Activated CD8-positive, alpha-beta memory T cell treated with anti-CD3 and anti-CD28 coated beads for 24 hours (primary cell): ENCODE measurements at places on chromosomes 5 and 9.

DNA sequence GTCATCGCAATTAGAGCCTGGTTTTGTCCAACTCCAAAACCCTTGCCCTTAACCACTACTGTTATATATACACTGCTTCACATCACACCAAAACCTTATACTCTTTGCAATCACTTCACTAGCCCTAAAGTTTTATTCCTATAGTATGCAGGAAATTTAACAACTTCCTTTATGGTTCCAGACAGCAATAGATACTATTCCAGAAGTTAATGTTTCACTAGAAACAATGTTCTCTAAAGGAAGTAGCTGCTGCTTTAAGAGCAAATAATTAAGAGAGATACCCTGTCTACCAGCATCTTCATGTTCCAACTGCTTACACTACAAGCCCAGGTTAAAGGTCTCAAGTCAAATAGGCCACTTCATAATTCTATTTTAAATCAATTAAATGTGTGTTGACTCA lies 22.0 kb downstream of the FREM1 start:
- no peak for DNase-seq

DNA sequence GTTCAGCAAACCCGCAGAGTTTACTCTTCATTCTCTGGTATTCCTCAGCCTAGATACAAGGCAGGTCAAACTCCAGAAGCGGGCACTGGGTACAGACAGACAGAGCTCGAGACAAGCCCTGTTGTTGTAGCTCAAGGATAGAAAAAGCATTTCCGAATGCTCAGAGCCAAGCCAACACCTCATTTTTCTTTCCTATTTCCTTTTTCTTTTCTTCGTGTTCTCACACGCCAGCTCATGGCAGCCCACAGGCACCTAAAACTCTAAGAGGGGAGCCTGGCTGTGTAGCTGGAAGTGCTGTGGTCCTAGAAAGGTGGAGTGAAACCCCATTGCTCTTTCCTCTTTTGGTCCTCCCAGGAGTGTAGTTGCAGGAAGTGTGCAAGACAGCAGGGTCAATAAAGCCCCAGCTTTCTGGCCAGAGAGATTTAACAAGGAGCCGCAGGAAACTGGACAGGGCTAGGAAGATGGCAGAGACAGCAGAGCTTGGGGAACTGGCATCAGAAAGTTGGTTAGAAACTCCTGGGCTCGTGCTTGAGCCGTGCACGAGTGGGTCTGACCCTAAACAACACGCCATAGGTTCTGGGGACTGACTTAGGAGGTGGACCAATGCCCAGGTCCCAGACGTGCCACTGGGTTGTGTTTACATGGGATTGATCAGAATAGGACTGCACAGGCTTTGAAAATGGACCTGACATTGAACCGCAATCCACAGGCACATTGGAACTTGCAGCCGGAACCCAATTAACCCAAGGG lies 41.6 kb downstream of the ADAMTS2 start:
- no peak for DNase-seq

GRCh38 chr5:55407984-55408383 lies 100.2 kb downstream of the MTREX start:
- DNase-seq = no peak

DNA sequence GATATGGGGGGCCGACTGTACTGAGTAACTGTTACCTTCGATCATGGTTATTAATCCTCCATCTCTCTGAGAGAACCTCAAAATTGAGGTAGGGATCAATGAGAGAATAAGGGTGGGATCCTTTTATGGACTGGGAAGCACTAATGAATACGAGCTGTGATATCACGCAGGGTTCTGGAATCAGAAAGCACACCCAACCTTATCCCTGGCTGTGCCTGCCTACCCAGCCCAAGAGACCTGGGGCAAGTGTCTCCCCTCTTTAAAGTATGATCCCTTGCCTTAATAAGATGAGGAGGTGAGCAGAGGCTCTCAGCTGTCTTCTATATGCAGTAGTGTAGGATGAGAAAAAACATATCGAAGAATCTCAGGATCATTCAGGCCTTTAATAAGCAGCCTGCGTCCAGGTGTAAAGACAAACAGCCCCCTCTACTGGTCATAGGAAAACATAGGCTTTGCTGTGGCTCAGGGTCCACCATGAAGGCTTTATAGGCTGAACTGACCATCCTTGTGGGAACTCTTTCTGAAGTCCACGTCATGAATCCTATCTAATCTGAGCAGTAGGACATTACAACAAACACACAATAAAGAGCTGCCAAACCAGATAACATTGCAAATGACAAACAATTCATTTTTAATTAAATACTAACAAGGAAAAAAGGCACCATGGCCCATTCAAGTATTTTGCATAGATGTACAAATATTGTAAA lies 16.8 kb downstream of the NIPAL4 start:
- DNase-seq = no peak

DNA sequence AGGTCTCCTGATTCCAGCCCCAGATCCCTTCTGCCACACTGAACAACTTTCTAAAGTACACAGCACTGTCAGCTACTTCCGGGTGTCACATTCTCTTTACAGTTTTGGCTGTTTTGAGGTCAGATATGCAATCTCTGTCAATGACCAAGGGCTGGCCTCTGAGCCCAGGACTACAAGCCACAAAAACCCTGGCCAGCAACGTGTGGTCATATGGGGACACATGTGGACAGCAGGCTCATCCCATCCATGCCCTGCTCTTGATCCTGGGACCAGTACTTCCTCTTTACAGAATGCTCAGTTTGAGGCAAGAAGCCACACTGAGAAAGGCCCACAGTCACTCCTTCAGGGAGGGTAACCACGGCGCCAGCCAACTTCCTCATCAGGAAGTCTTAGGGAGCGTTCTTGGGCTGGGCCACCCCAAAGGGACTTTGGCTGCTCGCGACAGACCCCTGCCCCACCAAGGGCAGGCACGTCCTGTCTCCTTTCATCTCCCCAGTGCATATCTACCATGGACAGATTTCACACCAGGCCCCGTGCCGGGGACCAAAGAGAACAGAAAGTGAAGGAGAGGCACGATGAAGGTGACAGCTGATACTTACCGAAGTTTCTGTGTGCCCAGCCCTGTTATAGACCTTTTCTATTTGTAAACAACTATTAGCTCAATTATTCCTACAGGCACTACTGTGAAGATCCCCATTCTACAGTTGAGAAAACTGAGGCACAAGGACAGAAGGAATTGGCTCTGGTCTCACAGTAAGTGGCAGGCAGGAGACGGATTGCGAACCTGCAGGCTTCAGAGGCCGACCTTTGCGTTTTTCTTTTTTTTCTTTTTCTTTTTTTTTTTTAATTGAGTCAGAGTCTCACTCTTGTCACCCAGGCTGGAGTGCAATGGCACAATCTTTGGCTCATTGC lies 37.3 kb downstream of the STK10 start:
- DNase-seq = peak; percentile 67

- no peak for DNase-seq
These were observed 30.4 kb downstream of the LAMC3 start for GRCh38 chr9:131039129-131039954.
